Breast epithelium (tissue), 4 donors: ENCODE measurements at places on chromosomes 12 and 14. TPM values are rescaled to one million over a fixed set of nuclear protein-coding genes. Genes with fewer than 3 reads are reported as not detected.

The AQP5 gene
- 4.6 TPM for total RNA-seq

The ANKRD33 gene
- not detected for total RNA-seq

The CACNA1C gene
- total RNA-seq = 2.6 TPM

The PTGER2 gene
- total RNA-seq = 1.8 TPM

The GPD1 gene
- total RNA-seq = 280 TPM

The REP15 gene
- total RNA-seq = 0.64 TPM

The WDHD1 gene
- total RNA-seq = 1.8 TPM

The TDRD9 gene
- total RNA-seq = 4.0 TPM

- no peak for DNase-seq
Measured at GRCh38 chr14:93108105-93108504, 7.6 kb downstream of the ITPK1 start.

DNA sequence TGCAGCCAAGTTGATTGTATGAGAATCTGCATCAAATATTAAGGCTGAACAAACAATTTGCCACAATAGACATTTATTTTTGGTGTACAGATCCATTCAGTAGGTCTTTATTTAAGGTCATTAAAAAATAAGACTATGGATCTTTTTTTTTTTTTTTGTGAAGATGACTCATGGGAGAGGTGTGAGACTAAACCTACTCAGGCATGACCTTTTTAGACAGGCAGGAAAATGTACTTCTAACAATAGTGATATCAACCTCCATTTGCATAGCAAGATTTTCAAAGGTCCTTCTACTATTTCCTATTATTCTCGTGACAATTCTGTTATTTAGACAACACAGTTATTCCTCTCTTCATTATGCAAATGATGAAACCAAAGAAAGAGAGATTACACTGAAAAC lies 39.9 kb upstream of the PTPRR start:
- no peak for DNase-seq

- DNase-seq = no peak
Measured at GRCh38 chr12:2641207-2641606, 153.6 kb upstream of the FKBP4 start.

- DNase-seq = no peak
Measured at GRCh38 chr12:51947246-51947996, 4.1 kb upstream of the ACVR1B start.

GRCh38 chr12:126389961-126390360 lies 1324.7 kb downstream of the AACS start:
- DNase-seq = no peak

DNA sequence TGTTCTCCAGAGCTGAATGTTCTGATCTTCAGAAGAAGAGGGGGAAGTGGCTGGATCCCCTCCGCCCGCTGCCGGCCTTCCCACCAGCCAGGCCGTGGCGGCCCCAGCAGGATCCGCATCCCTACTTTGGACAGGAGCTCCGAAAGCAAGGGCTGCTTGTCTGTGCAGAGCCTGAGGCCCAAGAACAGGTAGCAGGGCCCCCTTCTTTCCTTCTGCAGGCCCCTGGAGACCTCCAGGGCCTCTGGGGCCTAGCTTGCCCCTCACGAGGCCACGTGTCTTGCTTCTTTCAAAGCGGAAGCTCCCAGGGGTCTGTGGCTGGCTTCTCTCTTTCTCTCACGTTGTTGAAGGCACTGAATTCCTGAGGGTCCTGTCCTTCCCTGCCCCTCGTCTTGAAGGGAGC lies 13.2 kb downstream of the PGF start:
- no peak for DNase-seq

DNA sequence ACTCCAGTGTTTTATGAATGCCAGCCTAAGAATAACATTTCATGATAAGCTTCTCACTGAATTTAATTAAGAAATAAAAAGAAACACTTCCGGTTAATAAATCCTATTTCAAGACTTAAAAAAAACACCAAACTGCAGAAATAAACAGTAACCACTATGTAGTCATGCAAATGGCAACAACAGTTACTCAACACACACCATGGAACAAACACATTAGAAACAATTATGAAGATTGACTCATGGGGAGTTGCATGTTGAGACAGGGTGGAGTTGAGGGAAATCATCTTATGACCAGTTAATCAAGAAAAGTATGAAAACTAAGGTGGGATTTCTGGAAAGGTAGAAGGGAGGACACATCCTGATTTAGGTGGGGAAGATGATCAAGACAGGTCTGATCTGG lies 52.7 kb downstream of the PLBD1 start:
- no peak for DNase-seq

DNA sequence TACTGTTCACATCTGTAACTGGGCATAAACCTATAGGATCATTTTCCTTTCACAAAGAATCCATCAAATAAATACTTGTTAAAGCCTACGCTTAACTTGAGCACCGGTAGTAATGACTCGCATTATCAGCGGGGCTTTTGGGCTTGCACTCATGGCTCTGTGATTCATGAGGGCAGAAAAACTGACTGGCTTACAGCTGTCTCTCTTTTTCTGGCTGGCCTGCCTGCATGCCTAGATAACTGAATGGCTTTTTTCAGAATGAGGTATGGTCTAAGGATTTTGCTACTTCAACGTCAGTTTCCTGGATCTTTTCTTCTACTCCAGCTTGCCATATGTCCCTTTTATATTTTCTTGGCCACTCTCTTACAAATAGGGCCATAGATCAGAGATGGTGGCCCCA lies 531.1 kb downstream of the NRXN3 start:
- DNase-seq = no peak

- no peak for DNase-seq
Measured at GRCh38 chr12:45224311-45224710, 8.4 kb downstream of the ANO6 start.

DNA sequence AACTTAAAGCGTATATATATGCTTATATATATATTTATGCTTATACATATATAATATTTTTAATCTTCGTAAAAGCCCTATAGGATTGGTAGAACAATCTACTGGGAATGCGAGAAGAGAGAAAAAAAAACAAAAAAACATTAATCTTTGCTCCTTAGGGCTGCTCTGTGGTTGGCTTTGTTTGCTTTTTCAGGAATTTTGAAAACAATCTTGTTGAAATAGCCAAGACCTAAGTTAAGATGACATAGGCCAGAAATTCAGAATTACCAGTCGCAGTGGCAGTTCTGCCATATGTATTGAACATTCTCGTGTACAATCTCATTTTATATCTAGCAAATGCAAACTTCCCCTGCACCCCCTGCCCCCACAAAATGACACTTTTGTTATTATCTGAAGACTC lies 699 bp downstream of the KLRF2 start:
- no peak for DNase-seq

DNA sequence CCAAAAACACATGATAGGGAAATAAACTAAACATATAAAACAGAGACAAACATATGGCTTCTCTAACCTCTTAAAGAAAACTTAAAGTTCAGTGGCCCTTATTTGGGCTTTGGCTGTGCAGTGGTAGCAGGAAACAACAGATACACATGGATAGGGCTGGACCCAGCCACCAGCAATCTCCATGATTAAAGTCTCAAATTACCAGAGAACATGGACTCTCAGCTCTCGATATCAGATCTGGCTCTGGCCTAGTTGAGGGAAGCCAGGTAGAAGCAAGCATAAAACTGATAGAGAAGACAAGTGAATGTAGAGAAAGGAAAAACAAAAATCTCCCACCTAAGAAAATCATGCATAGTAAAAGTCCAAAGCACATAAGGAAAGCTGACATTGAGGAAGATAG lies 164.8 kb downstream of the ITPR2 start:
- no peak for DNase-seq

DNA sequence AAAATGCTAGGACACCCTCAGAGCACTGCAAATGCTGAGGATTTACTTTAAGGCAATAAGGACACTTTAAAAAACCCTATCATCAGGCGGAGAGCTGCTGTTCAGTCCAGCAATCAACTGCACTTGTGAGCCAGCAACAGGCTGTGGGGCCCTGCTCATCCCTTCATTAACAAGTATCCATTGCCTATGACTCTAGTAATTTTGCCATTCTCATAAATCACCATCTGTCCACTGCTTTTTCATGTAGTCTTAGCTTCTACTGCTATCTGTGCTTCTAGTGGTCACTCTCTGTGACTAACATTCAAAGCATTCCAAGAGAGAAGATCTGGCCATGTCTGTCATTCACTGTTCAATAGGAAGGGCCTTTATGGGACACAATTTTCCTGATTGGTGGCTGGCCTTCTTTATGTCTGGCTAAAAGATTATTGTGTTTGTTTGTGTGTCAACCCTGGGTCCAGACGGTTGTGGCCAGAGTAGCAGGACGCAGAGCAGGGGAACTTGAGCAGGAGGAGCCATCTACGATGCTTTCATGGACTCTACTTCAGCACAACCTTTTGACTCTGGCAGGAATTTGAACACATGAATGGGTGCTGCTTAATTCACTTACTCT lies 3.6 kb upstream of the KRAS start:
- no peak for DNase-seq

DNA sequence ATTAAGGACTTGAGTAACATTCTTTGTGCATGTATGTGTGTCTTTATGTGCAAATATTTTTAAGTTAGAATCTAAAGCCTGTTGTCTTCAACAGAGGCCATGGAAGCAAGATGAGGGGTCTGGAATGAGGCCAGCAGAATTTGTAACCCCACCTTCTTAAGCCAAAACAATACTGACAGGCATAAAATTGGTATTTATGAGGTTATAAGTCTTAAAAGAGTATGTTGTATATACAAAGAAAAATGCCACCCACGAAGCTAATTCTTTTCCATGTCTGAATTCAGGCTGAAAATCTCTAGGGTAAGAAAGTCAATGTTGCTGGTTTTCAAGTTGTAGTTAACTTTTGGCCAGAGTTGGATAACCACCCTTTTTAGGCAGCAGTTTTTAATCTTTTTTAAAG lies 86.2 kb upstream of the TMTC1 start:
- no peak for DNase-seq

DNA sequence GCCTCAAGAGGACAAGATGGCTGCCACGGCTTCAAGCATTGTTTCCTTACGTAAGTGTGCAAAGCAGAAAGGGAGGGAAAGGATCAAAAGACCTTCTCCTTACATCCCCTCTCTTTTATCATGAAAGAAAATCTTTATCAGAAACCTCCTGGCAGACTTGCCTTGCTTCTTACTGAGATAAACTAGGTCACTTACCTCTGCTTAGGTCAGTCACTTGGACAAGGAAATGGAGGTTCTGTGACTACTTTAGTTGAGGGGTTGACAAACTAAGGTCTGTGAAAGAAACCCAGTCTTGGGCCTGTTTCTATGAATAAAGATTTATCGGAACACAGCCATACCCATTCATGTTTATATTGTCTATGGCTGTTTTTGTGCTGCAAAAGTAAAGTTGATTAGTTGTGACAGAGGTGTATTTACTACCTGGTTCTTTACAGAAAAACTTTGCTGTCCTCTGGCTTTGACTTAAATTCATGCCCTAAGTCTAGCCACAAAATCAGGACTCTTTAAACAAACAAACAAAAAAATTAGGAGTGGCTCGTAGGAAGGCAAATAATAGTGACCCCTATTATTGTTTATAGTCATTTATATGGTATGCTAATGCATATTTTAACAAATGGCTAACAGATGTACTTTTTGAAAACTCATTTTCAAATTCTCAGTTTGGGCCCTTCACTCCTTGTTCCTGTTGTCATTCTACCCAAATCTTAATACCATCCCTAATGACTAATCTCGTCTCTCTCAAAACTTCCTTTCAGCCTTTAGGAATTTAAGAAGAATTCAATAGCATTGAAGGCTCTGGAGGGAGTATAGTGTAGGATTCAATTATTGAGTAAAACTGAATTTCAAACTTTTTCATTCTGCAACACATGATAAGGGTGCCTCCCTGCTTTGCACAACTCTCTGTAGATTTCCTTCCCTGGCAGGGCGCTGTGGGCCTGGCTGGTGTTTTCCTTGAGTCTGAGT lies 42.0 kb upstream of the ATP2B1 start:
- no peak for DNase-seq

GRCh38 chr12:100984796-100985195 lies 190.2 kb downstream of the ANO4 start:
- DNase-seq = no peak

DNA sequence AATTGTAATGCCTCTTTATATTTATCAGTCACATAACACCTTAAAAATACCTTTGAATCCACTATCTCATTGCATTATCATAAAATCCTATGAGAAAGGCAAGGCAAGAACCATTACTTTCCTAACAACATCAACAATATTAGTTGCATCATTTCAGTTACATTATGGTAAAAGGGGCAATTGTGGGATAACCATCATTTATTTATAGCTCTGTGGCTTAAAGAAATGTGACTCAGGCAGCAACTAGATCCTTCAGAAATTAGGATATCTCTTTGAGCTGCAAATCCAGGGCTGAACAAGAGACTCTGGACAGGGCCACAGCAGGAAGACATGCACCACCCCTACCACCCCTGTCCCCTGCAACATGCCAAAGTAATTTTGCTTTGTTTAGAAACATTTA lies 36.4 kb downstream of the EPS8 start:
- DNase-seq = no peak

DNA sequence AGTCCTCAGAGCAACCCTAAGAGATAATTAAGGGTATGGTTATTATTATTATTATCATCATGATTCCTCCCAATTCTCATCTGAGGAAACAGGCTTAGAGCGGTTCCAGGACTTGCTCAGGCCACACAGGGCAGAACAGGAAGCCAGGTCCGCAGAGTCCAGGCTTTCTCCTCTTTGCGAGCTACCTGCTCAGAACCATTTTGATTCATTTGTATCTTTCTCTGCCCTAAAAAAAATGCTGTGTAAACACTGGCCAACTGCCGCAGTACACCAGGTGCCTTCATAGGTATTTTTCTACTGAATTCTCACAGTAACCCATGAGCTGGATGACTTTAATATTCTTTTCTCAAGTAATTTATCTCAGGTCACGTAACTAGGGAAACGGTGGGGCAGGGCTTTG lies 45.3 kb downstream of the ST8SIA1 start:
- no peak for DNase-seq

DNA sequence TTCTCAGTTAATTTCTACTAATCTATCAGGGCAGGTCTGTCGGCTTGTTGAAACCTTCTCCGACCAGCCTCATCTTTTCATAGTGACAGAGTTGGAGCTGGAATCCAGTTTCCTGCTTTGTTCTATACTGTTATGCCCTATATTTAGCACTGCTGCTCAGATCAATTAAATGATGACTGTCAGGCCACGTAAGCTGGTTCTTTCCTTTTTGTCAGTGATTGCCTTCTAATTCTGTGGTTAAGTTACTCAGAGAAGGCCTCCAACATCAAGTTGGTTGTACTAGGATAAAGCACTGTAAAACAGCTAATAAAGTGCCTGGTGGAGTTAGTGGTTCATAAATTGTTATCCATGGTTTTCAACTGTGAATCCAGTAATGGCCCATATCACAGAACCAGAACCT lies 22.6 kb downstream of the DERA start:
- DNase-seq = no peak
